ENCODE measurements at places on chromosomes 4 and X. TPM values are rescaled to one million over a fixed set of nuclear protein-coding genes. Genes with fewer than 3 reads are reported as not detected.

Gene SYN1
- 1.3 TPM for total RNA-seq

GRCh38 chr4:95439071-95439470 lies 109.7 kb downstream of the UNC5C start:
- no peak overlapping the region for H3K27ac ChIP-seq
- no peaks in the 10 kb centered on the region for H3K4me1 ChIP-seq
- no peaks in the 10 kb centered on the region for H3K27me3 ChIP-seq

DNA sequence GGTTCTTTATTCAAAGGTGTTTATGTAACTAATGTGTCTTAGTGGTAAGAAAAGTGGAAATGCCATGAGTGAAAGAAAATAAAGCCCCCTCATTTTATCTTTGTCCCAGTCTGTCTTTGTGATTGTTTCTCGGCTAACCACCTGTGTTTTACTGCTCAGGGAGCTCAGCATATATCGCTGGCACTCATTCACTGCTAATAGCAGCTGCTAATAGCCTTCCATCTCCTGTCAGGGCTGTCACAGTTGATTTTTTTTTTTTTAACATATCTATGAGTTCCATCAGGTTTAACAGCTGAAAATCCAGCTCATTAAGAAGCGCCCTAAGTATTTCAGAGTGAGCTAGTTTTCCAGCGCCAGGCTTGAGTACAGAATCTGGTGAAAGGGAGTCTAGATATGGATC lies 205.6 kb downstream of the RBMX2 start:
- no peak overlapping the region for H3K4me3 ChIP-seq
- no peaks in the 10 kb centered on the region for H3K36me3 ChIP-seq
- no peak for DNase-seq
- H3K4me1 ChIP-seq = no peaks in the 10 kb centered on the region
- H3K27ac ChIP-seq = no peak overlapping the region
- no peaks in the 10 kb centered on the region for H3K27me3 ChIP-seq

Gene F9
- total RNA-seq = not detected

Gene UCHL1
- 1.1 TPM for total RNA-seq

- H3K4me1 ChIP-seq = no peaks in the 10 kb centered on the region
- H3K27me3 ChIP-seq = no peaks in the 10 kb centered on the region
- DNase-seq = no peak
- no peak overlapping the region for H3K4me3 ChIP-seq
- H3K36me3 ChIP-seq = no peaks in the 10 kb centered on the region
Observed at GRCh38 chr4:125390727-125391126, 76.0 kb downstream of the FAT4 start.

GRCh38 chr4:153082322-153083301 lies 121.6 kb upstream of the TRIM2 start:
- H3K4me1 ChIP-seq = peaks cover 40% of the 10 kb centered on the region
- H3K4me3 ChIP-seq = no peak overlapping the region
- H3K36me3 ChIP-seq = no peaks in the 10 kb centered on the region
- no peaks in the 10 kb centered on the region for H3K27me3 ChIP-seq
- H3K27ac ChIP-seq = no peak overlapping the region

DNA sequence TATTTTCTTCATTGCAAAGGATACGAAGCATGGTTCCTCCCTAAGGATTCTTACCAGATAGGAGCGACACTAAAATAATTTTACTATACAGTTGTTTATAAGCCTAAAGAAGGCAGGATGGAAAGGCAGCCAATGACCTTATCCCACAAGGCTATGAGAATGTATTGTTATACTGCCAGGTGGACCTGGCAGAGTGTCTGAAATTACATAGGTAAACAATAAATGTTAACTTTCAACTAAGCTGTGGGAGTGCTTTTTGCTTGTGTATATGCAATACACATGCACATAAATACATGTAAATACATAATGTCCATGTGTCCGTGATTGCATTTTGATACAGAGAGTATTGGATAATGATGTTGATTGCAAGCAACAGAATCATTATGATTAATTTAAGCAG lies 850.6 kb downstream of the CENPC start:
- H3K27me3 ChIP-seq = no peaks in the 10 kb centered on the region
- no peak for DNase-seq
- H3K27ac ChIP-seq = no peak overlapping the region
- H3K36me3 ChIP-seq = no peaks in the 10 kb centered on the region
- no peaks in the 10 kb centered on the region for H3K4me1 ChIP-seq

- DNase-seq = no peak
- peaks cover 33% of the 10 kb centered on the region for H3K4me1 ChIP-seq
- H3K4me3 ChIP-seq = no peak overlapping the region
- H3K27ac ChIP-seq = no peak overlapping the region
Observed at GRCh38 chr4:121239951-121240350, 75.8 kb upstream of the TNIP3 start.

DNA sequence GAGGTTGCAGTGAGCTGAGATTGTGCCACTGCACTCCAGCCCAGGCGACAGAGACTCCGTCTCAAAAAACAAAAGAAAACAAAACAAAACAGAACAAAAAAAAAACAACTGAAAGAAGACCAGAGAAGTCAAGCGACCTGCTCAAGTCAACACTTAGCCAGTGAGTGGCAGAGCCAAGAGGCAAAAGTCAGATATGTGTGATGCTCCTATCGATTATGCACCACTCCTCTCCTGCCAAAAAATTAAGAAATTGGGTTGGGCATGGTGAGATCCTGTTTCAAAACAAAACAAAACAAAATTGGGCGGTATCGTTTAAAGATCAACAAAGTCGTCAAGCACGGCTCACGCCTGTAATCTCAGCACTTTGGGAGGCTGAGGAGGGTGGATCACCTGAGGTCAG lies 137.7 kb downstream of the PDS5A start:
- peaks cover 45% of the 10 kb centered on the region for H3K36me3 ChIP-seq
- H3K27me3 ChIP-seq = no peaks in the 10 kb centered on the region
- no peak overlapping the region for H3K27ac ChIP-seq
- DNase-seq = no peak
- H3K4me3 ChIP-seq = no peak overlapping the region

DNA sequence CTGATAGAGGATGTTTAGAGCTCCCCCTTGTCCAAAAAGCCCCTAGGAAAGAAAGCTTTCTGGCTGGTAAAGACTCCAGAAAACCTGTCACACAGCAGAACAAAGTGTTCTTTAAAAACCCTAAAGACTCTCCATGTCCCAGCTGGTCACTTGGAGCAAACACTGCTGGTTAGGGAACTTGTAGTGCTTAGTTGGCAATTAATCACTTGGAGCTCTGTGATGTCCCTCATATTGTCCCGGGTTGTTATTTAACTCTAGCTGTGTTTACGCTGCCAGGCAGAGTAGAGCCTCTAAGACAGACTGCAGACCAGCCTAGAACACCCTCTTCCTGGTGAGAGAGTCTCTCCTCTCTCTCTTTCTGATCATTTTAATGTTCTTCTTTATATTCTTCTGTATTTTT lies 267.3 kb downstream of the BCOR start:
- no peak overlapping the region for H3K4me3 ChIP-seq
- H3K36me3 ChIP-seq = no peaks in the 10 kb centered on the region
- DNase-seq = no peak

- H3K4me1 ChIP-seq = no peaks in the 10 kb centered on the region
- no peak for DNase-seq
- H3K27me3 ChIP-seq = no peaks in the 10 kb centered on the region
- H3K27ac ChIP-seq = no peak overlapping the region
Observed at GRCh38 chr4:14631806-14632440, 370.4 kb upstream of the CPEB2 start.

GRCh38 chrX:71541210-71542022 lies 8.5 kb downstream of the OGT start:
- peak overlapping the region; percentile 75 for H3K4me3 ChIP-seq
- H3K4me1 ChIP-seq = peaks cover 57% of the 10 kb centered on the region
- H3K36me3 ChIP-seq = peaks cover 71% of the 10 kb centered on the region

GRCh38 chr4:133190098-133190497 lies 41.0 kb downstream of the PCDH10 start:
- no peaks in the 10 kb centered on the region for H3K4me1 ChIP-seq
- H3K27ac ChIP-seq = no peak overlapping the region
- H3K4me3 ChIP-seq = no peak overlapping the region
- DNase-seq = no peak
- H3K27me3 ChIP-seq = no peaks in the 10 kb centered on the region
- no peaks in the 10 kb centered on the region for H3K36me3 ChIP-seq

Gene SHOX
- not detected for total RNA-seq

Gene RHOXF1
- total RNA-seq = not detected

Gene MXRA5
- not detected for total RNA-seq

GRCh38 chrX:111123606-111124179 lies 27.7 kb downstream of the PAK3 start:
- no peaks in the 10 kb centered on the region for H3K36me3 ChIP-seq
- H3K27me3 ChIP-seq = no peaks in the 10 kb centered on the region
- peak overlapping the region; percentile 63 for H3K4me3 ChIP-seq
- H3K27ac ChIP-seq = peak overlapping the region; percentile 83
- no peak for DNase-seq

DNA sequence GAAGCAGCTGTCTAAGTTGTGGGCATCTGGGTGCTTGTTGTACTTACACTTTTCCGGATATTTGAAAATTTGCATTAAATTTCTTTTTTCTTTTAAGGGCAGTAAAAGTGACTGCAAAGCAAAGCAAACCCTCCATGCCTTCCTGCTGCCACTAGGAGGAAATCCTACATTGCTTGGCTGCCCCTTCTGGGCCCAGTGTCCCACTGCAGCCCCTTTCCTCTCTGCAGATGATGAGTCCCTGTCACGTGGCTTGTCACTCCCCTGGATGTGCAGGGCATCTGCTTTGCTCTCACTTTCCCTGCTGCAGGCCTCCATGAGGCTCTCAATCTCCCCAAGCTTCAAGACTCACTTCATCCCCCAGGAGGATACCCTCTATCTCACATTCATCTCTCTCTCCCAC lies 12.7 kb downstream of the TSR2 start:
- no peak for DNase-seq
- H3K27ac ChIP-seq = no peak overlapping the region
- no peak overlapping the region for H3K4me3 ChIP-seq
- no peaks in the 10 kb centered on the region for H3K27me3 ChIP-seq
- peaks cover 2% of the 10 kb centered on the region for H3K36me3 ChIP-seq

DNA sequence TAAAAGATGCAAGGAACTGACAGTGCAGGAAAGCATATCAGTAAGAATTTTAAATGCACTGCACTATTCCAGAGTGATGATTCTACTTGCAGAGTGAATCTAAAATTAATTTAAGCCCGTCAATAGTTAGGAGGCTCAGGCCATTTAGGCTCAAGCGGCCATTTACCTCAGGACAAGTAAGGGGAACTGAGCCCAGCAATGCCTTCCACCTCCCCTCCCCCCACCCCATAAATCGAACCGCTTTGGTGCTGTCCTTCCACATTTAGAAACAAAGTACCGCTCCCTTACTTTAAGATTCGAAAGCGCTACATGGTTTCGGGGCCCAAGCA lies 665 bp downstream of the RBM41 start:
- H3K4me1 ChIP-seq = peaks cover 32% of the 10 kb centered on the region
- H3K27ac ChIP-seq = no peak overlapping the region

DNA sequence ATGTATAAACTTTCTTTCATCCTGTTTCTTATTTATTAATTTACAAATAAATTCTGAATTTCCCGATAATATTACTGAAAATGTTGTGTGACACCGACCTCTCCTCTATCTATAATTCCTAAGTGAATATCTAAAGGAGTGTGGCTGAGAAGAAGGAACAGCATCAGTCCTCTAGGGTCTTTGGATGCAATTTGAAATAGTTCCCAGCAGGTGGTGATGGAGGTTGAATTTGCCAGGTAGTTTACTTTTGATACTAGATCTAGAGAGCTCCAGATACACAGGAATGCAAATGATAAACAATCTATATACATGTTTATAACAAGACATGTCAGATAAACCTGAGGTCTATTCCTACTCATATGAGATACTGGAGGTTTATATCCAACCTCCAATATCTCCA lies 305.4 kb downstream of the PCDH18 start:
- no peak overlapping the region for H3K4me3 ChIP-seq
- no peaks in the 10 kb centered on the region for H3K27me3 ChIP-seq
- H3K36me3 ChIP-seq = no peaks in the 10 kb centered on the region
- no peak overlapping the region for H3K27ac ChIP-seq

DNA sequence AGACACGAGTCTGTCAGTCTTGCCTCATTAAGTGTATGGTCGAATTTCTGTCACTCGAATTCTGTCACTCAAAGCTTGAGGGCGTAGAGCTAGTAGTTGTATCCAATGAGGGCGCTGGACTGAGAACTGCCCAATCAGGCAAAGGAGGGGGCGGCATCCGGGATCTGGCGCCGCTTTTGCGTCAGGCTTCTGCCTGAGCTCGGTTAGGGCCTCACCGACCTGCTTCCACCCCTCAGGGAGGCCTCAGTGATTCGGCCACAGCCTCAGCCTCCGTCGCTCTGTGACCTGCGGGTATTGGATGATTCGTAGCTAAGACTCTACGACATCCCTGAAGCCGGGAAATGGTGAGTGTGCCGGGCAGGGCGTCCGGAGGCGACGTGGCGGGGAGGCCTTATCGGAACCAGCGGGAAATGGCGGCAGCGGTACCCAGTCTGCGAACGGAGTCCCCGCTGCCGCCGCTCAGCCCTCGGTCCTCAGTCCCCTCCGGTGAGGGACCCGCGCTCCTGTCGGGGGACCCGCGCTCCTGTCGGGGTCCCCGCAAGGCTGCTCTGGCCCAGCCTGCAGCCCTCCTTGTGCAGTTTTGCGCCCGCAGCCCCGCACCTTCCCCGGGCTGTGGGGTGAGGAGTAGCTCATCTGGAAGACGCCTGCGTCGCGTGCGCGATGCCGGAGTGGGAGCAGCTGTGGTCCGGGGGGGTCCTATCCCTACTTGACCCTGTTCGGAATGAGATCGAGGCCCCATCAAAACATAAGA lies 88.3 kb downstream of the ZNF718 start:
- peaks cover 2% of the 10 kb centered on the region for H3K27me3 ChIP-seq
- DNase-seq = no peak
- no peak overlapping the region for H3K4me3 ChIP-seq
- H3K36me3 ChIP-seq = peaks cover 38% of the 10 kb centered on the region

GRCh38 chr4:147550626-147551246 lies 66.5 kb upstream of the TMEM184C start:
- H3K36me3 ChIP-seq = peaks cover 4% of the 10 kb centered on the region
- H3K27me3 ChIP-seq = peaks cover 4% of the 10 kb centered on the region
- H3K4me3 ChIP-seq = no peak overlapping the region
- peak; percentile 24 for DNase-seq
- peaks cover 16% of the 10 kb centered on the region for H3K4me1 ChIP-seq

- no peak overlapping the region for H3K27ac ChIP-seq
- no peaks in the 10 kb centered on the region for H3K4me1 ChIP-seq
- no peak for DNase-seq
- H3K36me3 ChIP-seq = no peaks in the 10 kb centered on the region
Observed at GRCh38 chrX:97238632-97239031, 354.9 kb downstream of the RPA4 start.

DNA sequence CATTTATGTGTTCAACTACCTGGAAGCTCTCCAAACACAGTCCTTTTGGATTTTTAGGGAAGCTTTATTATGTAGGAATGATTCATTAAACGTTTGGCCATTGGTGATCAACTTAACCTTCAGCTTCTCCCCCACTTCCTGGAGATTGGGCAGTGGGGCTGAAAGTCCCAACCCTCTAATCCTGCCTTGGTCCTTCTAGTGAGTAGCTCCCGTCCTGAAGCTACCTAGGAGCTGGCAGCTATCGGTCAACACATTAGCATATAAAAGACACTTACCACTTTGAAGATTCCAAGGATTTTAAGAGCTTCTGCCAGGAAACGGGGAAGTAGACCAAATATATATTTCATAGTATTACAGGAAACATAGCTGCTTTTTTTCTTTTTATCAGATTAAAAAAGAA lies 69.7 kb downstream of the MCUB start:
- no peak overlapping the region for H3K4me3 ChIP-seq
- no peak overlapping the region for H3K27ac ChIP-seq
- peaks cover 10% of the 10 kb centered on the region for H3K36me3 ChIP-seq
- no peaks in the 10 kb centered on the region for H3K27me3 ChIP-seq
- peaks cover 38% of the 10 kb centered on the region for H3K4me1 ChIP-seq

Gene PF4V1
- not detected for total RNA-seq

Gene GRPR
- not detected for total RNA-seq

Data from activated CD4-positive, alpha-beta memory T cell treated with anti-CD3 and anti-CD28 coated beads for 36 hours (primary cell).